Activated T-cell treated with anti-CD3 and anti-CD28 coated beads for 4 hours (primary cell): ENCODE measurements at places on chromosomes 4 and X.

GRCh38 chrX:50202539-50202938 lies 1.7 kb upstream of the AKAP4 start:
- no peak for DNase-seq

- DNase-seq = no peak
Measured at GRCh38 chr4:107718351-107718965, 1.6 kb downstream of the PAPSS1 start.

DNA sequence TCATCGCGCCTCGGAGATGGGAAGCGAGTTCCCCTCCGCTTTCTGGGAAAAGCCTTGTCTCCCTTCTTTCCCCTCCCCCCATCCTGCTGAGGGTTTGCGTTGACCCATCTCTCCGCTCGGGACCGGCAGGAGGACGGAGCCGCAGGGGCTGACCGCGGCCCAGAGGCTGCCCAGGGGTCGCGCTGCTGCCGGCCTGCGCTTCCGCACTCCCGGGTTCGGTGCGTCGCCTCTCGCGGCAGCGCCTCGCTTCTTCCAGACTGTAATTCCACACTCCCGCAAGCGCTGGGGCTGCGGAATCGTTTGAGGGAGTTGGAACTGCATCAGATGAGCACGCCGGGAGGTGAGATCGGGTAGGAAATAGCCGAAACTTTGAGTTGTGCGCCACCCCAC lies 88.3 kb downstream of the BCOR start:
- DNase-seq = no peak

GRCh38 chr4:186814535-186815070 lies 90.9 kb upstream of the FAT1 start:
- DNase-seq = no peak

- DNase-seq = no peak
Measured at GRCh38 chr4:116585246-116585645, 500.1 kb downstream of the TRAM1L1 start.

DNA sequence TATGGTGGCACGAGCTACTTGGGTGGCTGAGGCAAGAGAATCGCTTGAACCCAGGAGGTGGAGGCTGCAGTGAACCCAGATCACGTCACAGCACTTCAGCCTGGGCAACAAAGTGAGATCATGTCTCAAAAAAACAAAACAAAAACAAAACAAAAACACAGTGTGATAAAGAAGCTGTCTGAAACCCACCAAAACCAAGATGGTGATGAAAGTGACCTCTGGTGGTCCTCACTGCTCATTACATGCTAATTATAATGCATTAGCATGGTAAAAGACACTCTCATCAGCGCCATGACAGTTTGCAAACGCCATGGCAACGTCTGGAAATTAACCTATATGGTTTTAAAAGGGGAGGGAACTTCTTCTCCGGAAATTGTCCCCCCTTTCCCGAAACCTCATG lies 29.4 kb upstream of the OPHN1 start:
- no peak for DNase-seq

- no peak for DNase-seq
Measured at GRCh38 chrX:22105231-22105630, 73.1 kb downstream of the PHEX start.

DNA sequence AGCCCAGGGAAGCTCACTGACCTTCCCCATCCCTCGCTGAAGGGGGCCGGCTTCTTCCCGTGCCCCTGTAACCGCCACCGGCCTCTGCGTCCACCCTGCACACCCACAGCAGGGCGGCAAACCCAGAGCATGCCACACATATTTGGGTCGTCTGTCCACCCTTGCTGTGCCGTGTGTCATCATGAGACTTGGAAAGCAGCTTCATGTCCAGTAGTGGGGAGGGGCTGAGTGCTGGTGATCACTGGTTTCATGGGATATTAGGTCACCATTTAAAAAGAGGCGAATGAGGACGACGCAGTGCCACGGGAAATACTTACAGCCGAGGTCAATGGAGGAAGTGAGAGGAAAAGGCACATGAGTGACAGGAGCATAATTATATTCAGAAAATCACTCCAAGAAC lies 74.8 kb downstream of the HTRA3 start:
- DNase-seq = no peak

- no peak for DNase-seq
Measured at GRCh38 chr4:3291411-3291968, 1.3 kb upstream of the RGS12 start.

DNA sequence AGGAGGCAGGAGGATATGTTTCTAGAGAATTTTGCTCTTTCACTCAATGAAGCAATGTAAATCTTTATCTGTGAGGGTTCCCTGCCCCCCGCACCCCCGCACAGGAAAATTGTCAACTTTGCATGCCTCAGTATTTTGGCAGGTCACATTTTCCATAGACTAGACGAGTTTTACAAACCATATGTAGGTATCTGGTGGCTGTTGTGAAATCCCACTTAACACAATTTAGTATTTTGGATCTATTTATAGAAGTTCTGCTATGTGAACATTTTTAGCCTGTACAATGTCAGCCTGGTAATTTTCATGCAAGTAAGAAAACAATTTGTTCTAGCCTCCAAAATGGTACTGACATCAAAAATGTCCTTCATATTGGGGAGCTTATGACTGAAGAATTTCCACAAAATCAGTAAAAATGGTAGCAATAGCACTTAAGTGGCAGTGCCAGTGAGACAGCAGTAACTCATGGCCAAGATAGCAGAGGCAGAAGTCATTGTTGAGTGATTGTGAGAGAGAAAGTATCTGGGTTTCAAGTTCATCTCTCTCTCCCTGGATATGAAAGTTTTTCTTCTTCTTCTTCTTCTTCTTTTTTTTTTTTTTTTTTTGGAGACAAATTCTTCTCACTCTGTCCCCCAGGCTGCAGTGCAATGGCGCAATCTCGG lies 12.4 kb upstream of the FRYL start:
- no peak for DNase-seq

- no peak for DNase-seq
Measured at GRCh38 chrX:114611018-114611619, 27.2 kb downstream of the HTR2C start.

DNA sequence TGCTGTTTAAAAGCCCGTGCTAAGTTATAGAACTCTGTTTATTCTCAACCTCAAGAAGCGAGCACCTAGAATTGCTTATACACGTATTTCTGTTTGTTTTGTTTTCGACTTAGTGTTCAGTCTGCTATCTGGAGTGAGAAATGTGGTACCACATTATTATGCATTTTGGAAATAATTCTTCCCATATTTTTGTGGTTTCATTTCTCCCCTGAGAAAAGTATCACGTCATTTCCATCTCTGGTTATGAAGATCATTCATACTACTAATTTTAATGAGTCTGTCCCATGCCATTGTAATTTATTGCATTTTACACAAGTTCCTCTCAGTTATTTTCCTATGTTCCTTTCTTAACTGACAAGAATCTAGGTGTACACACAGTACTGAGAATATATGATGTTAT lies 186.0 kb downstream of the DCHS2 start:
- no peak for DNase-seq

DNA sequence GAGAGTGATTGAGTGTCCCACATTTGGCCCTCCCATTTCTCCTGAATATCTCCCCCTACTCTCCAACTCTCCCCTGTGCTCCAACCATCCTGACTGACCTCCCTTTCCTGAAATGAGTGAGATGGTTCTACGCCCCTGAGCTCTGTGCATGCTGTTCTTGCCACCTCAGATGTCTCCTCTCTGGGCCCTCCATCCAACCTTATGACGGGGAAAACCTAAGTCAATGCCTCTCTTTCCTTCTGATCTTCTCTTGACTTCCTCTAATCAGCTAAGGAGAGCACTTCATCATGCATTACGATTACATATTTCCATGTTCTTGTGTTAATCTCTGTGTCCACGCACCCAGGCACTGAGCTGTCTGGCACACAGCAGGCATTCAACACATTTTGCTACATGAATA lies 1.1 kb upstream of the TNIP3 start:
- no peak for DNase-seq

GRCh38 chr4:111650674-111651086 lies 494.6 kb upstream of the FAM241A start:
- no peak for DNase-seq

DNA sequence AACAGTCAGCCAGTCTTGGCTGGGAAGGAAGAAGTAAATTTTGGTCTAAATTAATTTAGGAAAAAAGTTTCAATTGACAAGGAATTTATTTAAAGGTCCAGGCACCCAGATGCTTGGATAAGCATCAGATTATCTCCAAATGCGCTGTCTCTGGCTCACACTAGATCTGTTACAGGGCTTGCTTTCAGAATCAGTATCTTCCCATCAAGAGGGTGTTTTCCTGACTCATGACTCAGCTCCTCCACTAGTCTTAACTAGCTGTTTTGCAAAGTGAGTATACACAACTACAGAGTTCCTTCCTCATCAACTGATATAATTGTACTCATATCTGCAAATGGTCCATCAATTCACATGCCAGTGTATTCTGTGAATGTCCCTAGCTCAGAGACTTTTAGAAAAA lies 482.1 kb upstream of the CPEB2 start:
- no peak for DNase-seq

- no peak for DNase-seq
Measured at GRCh38 chr4:115310641-115311040, 197.2 kb upstream of the NDST4 start.

DNA sequence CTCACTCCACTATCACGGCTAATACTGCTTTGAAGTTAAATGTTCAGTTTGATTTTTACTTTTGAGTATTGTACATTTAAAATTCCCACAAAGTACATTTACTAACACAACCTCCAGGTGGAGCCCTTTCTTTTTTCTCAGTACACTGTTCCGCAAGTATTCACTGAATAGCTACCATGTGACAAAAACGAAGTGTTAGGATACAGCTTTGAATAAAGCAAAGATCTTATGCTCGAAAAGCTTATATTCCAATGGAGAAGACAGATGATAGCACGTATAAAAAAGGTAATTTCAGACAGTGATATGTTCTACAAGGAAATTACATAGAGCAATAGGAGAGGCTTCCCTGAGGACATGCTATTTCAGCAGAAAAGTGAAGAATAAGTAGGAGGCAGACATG lies 60.7 kb upstream of the ABCG2 start:
- peak; percentile 3 for DNase-seq

DNA sequence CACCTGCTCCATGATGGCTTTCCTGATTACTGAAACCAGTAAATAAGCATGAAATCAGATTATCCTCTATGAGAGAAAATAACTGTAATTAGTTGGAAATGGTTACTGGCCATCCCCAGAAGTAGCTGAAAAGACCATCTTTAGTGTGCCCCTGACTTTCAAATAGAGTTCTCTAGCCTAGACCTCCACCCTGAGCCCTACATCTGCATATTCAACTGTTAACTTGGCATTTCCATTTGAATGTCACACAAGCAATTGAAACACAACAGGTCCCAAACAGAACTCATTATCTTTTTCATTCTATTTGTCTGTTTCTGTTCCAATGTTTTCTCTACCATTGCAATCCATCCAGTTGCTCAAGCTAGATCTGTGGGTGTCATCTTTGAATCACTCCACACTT lies 952.3 kb downstream of the RPA4 start:
- no peak for DNase-seq

GRCh38 chrX:125205918-125206665 lies 113.6 kb upstream of the TEX13C start:
- no peak for DNase-seq

GRCh38 chr4:142705820-142706219 lies 140.3 kb downstream of the INPP4B start:
- no peak for DNase-seq

DNA sequence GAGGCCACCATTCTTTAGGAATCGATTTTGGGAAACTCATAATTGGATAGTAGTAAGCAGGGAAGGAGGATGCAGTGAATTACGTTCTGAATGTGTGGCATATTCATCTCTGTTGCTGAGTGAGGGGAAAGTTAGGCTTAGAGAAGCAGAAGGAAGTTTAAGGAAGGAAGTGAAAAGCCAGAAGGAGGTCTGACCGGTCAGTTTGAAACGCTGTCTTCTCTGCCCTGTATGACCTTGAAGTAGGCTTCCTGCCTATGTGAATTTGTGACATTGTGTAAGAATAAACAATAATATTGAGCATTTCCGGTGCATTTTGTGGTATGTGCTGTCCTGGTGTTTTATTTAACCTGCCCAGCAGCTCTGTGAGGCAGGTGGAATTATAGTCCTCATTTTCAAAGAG lies 67.3 kb downstream of the PDLIM5 start:
- no peak for DNase-seq

DNA sequence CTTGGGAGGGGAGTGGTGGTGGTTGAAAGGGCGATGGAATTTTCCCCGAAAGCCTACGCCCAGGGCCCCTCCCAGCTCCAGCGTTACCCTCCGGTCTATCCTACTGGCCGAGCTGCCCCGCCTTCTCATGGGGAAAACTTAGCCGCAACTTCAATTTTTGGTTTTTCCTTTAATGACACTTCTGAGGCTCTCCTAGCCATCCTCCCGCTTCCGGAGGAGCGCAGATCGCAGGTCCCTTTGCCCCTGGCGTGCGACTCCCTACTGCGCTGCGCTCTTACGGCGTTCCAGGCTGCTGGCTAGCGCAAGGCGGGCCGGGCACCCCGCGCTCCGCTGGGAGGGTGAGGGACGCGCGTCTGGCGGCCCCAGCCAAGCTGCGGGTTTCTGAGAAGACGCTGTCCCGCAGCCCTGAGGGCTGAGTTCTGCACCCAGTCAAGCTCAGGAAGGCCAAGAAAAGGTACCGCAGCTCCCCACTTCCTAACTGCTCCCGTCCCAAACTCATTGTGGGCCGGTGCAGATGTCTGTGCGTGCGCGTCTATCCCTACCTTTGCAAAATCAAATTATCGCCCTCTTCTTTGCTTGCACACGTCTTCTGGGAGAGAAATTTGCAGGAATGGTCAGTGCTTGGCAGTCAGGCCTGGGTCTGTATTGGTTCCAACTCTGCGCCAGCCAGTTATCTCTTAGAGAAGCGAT lies 533 bp downstream of the IL15 start:
- DNase-seq = no peak

- no peak for DNase-seq
Measured at GRCh38 chr4:23768541-23768940, 121.3 kb downstream of the PPARGC1A start.

GRCh38 chrX:65894133-65894532 lies 145.7 kb downstream of the VSIG4 start:
- no peak for DNase-seq

- no peak for DNase-seq
Measured at GRCh38 chrX:110103344-110103743, 100.4 kb downstream of the TMEM164 start.

GRCh38 chr4:71976523-71976922 lies 55.3 kb upstream of the NPFFR2 start:
- no peak for DNase-seq

DNA sequence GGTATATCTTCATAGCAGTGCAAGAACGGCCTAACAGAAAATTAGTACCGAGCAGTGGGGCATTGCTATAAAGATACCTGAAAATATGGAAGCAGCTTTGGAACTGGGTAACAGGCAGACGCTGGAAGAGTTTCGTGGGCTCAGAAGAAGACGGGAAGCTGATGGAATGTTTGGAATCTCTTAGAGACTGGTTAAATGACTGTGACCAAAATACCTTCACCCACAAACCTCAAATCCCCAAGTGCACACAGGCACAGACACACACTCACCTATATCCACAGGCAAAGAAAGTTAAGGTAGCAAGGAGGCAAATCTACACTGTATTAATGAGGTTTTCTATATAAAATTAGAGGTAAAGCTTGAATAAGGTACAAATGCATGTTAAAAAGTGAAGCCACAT lies 14.6 kb upstream of the SPRY1 start:
- DNase-seq = no peak

GRCh38 chr4:138650929-138651448 lies 364.6 kb upstream of the NOCT start:
- DNase-seq = no peak
